ENCODE measurements at places on chromosomes 6 and 20. TPM values are rescaled to one million over a fixed set of nuclear protein-coding genes. Genes with fewer than 3 reads are reported as not detected.

- no peak for DNase-seq
These were observed 392.0 kb downstream of the SYNE1 start for GRCh38 chr6:152244998-152245630.

GRCh38 chr20:50533061-50533460 lies 22.9 kb downstream of the PTPN1 start:
- DNase-seq, result no peak

DNA sequence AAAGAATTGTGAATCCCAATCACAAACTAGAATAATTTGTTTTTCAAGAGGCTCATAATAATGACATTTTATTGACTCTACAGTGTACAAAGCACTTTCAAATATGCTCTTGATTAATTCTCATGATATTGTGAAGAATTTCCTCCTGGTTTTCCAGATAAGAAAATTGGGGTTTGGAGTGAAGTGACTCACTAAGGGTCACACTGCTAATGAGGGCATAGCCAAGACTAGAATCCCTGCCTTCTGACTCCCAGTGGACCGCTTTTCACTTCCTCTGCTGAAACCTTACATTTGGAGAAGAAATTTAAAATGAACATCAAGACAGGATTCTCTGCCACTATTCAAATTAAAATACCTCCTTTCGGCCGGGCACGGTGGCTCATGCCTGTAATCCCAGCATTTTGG lies 38.3 kb upstream of the LTV1 start:
- no peak for DNase-seq

- DNase-seq, result no peak
These were observed 154.5 kb downstream of the ASCC3 start for GRCh38 chr6:100726666-100727065.

- no peak for DNase-seq
These were observed 32.7 kb downstream of the OGFRL1 start for GRCh38 chr6:71321314-71321713.

DNA sequence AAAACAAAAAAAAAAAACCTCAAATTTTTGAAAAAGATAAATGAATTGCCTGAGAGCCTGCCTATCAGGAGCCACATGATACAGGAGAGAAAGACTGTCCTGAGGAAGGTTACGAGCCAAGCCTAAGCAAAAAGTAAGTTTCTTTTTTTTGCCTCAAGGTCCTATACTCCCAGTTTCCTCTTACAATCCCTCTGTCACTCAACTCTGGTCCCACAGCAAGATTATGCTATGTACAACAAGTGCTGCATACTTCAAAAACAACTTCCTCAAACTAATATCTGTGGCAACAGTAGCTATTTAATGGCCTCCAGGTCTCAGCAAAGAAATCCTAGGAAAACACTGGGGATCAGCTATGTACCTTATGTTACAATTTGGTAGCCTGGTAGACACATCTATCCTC lies 46.8 kb downstream of the PLN start:
- DNase-seq, result no peak

DNA sequence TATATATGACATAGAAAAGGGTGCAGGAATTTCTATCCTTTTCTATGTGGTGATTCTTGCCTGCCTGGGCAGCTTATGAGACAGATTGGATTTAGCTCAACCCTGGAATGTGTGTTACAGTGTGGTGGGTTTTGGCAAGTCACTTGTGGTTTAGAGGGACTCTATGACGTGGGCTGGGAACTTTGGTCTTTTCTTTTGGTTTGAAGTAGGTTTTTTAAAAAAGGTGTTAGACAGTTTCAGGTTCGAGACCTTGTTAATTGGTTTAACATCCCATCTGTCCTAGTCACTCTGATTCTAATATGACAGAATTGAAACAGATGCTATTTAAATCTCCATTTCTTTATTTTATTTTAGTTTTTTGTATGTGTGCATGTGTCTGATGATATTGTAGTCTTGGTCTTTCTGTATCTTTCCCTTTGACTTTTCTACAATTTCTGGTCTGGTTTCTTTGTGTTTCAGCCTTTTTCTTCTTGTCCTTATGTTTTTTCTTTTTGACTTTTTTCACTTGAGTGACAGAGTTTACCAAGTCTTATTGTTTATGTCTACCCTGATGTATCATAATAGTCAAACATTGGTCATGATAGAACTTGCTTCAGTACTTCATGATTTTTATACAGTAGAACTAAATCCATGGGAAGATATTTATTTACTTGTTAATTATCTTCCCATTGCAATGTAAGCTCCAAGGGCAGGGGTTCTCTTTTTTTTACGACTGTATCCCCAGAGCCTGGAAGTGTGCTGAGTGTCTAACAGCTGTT lies 174.3 kb downstream of the CDKAL1 start:
- no peak for DNase-seq

DNA sequence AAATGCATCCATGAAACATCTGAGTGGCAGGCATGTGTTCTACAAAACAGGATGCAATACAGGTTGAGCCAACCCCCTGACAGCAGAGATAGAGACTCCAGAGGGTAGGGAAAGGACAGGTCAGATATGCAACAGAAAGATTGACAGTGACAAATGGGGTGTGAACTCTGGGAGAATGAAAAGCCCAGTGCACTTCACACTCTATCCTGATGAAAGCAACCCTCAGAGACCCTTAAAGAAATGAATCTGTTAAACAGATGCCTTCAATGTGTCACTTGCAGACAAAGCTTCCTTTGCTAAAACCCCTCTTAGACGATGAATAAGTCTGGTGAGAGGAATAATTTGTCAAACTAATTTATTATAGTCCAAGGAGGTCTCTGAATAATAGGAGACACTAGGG lies 89.9 kb downstream of the RFPL4B start:
- DNase-seq, result no peak

DNA sequence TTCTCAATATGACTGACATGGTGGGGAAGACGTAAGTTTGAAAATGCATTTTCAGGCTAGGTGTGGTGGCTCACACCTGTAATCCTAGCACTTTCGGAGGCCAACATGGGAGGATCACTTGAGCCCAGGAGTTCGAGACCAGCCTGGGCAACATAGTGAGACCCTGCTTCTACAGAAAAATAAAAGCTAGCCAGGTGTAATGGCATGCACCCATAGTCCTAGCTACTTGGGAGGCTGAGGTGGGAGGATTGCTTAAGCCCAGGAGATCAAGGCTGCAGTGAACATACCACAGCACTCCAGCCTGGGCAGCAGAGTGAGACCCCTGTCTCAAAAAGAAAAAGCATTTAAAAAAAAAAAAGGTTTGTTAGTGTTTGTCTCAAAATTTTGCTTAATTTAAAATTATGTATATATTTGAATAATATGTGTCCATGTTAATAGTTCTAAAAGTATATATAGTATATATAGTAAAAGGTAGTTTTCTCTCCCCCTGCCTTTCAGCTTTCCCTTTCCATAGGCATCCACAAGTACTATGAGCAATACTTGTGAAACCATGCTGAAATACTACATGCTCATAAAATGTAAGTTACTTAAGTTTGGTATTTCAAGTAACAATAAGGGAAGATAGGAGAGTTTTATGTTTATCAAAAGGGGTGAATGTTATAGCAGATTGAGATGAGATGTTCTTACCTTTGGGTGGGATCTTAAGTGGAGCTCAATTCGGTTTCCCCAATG lies 15.1 kb downstream of the PTPRA start:
- DNase-seq, result no peak

- DNase-seq, result no peak
These were observed 510.3 kb downstream of the KIF16B start for GRCh38 chr20:16062661-16063581.

DNA sequence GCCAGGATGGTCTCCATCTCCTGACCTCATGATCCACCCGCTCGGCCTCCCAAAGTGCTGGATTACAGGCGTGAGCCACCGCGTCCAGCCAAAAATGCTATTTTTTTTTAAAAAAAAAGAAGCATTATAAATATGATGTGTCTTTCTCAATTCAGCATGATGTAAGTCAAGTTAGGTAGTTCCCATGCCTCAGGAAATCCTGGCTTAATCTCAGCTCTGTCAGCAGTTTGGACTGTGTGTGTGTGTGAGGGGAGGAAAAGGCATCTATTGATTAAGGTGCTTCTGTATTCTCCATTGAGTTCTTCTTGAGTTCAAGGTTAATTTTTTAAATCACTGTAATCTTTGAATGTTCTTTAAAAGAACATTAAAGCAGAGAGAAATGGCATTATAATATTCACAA lies 51.5 kb downstream of the GMDS start:
- no peak for DNase-seq

DNA sequence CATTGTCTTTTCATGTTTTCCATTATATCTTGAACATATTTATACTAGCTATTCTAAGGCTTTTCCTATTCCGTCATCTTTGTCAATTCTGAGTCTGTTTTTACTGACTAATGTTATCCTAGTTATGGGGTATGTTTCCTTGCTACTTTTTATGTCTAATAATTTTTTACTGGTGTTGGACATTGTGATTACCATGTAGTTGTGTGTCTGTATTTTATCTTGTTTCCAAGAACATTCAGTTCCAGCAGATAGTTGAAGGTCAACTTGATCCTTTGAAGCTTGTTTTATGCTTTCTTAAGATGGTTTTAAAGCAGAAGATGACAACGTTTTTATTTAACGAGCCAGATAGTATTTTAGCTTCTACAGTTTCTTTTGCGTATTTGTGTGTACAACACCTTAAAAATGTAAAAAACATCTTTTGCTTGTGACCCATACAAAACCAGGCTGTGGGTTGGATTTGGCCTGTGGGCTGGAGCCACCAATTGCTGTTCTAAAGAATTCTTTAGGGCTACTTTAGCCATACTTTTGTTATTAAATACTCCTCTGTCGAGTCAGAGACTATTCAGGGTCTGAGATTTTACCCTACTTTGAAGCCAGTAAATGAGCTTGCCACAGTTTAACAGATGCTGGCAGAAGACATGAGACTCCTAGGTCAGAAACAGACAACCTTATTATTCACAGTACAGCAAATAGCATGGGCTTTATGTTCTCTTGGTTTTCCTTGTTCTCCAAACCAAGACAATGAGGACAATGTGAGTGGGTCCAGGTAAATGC lies 38.7 kb upstream of the REV3L start:
- no peak for DNase-seq

Gene GHRH
- 3.6 TPM for total RNA-seq

Gene ZBTB22
- 11.9 TPM for total RNA-seq

Gene PLG
- total RNA-seq, result not detected

Data from right atrium auricular region (tissue), 2 donors.